ENCODE measurements at places on chromosomes 12 and 14.
A peak's percentile ranks its signal among the peaks of the same experiment; 100 is the strongest.

GRCh38 chr14:23436327-23437132, 1.1 kb upstream of the MYH7 start:
- DNase-seq: no peak

DNA sequence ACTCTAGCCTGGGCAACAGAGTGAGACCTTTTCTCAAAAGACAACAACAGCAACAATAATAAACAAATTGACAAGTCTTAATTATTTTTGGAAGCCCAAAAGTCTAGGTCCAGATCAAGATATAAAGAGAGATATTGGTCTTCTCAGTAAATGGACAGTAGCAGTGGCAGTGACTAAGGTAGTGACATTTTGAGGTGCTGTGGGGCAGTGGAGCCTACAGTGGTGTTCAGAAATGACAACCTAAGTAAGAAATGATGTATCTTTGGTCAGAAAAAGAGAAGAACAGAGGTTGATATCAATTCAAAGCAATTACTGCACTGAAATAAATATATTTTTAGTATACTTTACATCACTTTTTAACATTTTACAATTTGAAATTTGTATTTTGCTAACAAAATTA, 20.7 kb downstream of the METTL25 start:
- no peak for DNase-seq

DNA sequence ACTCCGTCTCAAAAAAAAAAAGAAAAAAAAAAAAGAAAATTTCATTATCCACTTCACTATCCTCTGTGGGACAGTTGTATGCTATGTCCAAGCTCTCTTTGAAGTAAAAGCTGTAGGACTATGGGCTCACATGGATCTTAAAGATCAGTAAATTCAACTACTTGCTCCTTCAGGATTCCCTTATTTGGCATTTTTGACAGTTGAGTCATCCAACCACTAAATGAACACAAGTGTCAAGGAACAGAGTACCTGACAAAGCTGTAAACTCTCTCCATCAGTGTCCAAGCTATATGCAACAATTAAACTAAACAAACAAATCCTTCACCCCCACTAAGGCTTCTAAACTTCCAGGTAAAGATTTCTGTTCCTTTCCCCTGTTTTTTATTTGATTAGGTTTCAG, 177.0 kb downstream of the CEP128 start:
- DNase-seq: no peak

DNA sequence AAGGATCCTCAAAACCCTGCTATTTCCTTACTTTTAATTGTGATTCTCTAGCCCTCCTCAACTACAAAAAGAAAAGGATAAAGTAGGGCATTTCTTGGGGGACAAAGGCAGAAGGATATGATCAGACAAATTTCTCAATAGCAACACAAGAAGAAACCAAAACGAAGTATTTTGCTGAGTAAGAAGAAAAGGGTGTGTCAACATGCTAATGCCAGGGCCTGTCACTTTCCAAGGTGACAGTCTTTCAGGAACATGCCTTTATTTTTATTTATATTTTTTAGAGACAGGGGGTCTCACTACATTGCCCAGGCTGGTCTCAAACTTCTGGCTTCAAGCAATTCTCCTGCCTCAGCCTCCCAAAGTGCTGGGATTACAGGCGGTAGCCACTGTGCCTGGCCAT, 39.8 kb downstream of the CBX5 start:
- no peak for DNase-seq

DNA sequence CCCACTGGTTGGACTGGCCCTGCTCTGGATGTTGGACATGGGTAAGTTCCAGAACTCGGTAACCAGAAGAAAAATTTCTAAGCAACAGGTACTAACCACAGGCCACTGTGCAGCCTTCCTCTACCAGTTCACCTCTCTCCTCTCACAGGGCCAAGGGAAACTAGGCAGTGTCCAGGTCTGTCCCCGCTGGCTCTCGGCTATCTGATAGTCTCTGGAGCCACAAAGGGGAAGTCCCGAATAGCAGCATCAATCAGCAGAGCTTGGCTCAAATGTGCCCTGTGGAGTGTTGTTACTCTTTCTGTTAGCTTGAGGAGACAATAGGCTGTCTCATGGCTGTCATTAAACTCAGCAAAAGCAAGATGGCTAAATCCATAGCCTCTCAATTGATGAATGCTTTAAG, 73.2 kb downstream of the TSPAN11 start:
- no peak for DNase-seq

GRCh38 chr12:127358888-127359287, 908.1 kb upstream of the TMEM132C start:
- DNase-seq: no peak

- peak; percentile 22 for DNase-seq
Observed at GRCh38 chr12:87848248-87848868, 180.8 kb downstream of the C12orf50 start.

DNA sequence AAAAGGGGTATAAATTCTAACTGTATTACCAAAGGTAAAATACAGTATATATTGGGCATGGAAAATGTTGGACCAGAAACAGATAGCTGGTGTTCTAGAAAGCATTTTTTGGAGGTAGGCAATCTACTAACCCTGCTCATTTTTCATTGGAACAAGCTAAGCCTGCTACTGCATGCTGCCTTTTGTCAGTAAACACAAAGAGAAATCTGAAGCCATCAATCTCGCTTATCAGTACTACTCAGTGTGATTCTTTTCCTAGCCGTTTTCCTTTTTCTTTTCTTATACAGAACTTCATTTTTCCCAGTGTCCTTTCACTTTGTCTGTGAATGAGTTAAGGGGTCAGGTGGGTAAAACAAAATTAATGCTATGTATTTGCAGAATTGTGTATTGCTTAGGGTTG, 312.3 kb downstream of the NPAS3 start:
- no peak for DNase-seq

DNA sequence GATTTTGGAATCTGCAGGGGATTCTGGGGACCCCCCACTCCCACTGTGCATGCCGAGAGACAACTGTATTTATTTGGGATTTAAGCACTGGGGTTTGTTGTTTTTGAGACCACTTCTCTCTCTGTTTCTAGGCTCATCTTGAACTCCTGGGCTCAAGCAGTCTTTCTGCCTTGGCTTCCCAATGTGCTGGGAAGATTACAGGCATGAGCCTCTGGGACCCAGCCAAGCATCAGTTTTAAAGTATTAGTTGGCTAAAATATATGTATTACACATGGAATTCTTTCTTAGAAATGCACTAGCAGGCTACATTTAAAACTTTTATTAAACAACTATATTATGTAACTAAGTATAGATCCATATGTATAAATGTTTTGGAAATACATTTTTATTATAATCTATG, 78.3 kb downstream of the AEBP2 start:
- no peak for DNase-seq

DNA sequence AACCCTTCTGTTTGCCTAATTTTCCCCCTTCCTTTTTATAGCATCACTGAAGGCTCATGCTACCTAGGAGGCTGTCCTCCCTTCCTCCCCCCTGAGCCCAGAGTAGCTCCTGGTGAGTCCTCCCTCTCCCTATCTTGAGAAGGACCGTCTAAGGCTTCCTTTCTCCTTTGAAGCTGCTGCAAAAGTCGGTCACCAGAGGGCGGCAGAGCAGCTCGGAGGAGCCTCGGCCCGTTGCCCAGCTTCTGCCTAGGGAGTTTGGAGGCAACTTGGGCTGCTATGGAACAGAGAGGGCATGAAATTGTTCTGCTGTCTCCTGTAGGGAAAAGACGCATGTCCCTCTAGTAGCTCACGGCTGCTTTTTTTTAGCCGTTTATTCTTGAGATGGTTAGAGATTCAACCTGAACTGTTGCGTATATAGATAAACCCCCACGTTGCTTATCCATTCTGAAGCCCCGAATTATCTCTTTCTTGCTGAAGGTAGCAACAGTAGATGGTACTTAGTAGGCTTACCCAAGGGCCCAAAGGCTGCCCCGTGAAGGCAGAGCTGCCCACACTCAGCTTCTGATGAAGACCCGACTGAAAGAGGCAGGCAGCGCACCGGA, 5.7 kb downstream of the WNT5B start:
- peak; percentile 62 for DNase-seq

- no peak for DNase-seq
Observed at GRCh38 chr12:48996794-48997718, 2.1 kb downstream of the DDN start.

DNA sequence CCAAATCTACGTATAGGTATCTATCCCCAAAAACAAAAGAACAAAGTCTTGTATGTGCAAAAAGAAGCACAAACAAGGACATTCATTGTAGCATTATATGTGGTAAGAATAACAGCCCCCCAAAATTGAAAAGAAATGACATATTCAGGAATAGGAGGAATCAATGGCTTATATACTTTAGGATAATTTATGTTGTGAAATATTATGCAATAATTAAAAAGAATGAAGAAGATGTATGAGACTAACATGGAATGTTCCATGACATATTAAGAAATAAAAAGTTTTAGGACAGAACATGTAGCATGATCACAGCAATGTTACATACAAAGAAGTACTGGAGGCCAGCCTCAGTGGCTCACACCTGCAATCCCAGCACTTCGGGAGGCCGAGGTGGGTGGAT, 9.1 kb downstream of the SMCO2 start:
- DNase-seq: no peak

GRCh38 chr12:43107026-43107775, 444.8 kb downstream of the ADAMTS20 start:
- no peak for DNase-seq

DNA sequence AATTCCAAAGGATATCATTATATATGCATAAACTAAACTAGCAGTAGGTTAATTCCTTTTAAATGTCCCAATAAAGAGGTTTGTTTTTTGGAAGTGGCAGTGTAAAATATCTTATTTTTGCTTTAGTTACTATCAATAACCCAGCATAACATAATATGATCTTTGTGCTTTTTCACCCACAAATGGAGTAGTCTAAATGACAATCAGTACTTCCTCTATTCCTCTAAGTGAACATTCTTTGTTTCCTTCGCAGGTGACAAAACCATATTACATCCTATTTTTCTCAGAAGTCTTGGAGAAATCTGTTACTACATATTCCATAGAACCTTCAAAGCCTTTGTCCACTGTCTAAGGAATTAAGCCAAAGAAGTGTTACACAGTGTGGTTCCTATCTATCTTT, 62.5 kb downstream of the MED13L start:
- DNase-seq: no peak

DNA sequence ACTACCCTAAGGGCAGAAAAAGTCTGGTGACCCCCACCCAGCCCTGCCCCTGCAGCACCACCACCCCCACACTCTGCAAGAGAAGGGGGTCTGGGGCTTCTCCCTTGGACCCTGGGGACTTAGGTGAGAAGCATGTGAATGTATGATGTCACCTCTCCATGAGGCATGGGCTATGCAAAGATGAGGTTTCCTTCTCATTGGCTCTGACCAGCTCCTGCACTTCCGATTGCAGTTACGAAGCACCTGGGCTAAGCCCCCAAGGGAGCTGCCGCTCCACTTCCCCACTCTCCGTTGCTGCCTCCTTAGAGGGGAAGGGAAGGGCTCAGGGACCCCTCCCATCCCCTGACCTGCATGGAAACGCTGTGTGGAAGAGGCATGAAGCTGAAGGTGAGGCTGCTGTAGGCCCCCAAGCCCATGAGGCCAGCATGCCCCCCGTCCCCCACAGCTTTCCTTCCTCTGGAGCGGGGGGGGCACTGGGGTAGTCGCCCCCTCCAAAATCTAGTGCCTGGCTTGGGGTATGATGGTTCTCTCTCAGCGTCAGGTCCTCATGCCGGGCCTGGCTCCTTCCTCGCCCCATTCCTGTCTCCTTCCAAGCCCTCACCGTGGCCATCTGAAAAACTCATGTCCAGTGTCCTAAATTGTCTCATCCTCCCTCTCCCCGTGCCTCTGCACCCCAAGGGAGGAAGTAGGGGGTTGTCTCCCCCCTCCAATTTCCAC, 5.5 kb upstream of the DDX23 start:
- DNase-seq: no peak

DNA sequence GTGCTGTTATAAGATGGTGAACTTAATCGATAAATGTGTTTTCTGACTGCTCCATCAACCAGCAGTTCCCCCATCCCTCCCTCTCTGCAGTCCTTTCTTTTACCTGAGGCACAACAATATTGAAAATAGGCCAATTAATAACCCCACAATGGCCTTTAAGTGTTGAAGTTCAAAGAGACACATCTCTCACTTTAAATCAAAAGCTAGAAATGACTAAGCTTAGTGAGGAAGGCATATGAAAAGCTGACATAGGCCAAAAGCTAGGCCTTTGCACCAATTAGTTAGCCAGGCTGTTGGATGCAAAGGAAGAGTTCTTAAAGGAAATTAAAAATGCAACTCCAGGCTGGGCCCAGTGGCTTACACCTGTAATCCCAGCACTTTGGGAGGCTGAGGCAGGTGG, 43.7 kb downstream of the SAV1 start:
- no peak for DNase-seq

DNA sequence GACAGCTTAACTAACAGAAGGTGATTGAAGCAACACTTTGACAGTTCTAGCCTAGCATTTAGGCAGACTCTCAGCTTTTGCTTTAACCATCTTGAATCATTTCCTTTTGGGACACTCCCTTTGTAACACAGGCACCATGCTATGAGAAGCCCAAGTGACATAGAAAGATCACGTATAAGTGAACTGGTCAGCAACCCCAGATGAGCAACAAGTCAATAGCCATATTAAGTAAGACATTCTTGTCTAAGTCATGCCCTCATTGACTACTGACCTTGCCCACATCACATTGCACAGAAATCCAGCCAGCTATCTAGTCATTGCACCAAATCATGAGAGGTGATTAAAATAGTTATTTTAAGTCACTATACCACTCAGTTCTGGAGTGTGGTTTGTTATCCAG, 476.8 kb downstream of the TRHDE start:
- DNase-seq: no peak

DNA sequence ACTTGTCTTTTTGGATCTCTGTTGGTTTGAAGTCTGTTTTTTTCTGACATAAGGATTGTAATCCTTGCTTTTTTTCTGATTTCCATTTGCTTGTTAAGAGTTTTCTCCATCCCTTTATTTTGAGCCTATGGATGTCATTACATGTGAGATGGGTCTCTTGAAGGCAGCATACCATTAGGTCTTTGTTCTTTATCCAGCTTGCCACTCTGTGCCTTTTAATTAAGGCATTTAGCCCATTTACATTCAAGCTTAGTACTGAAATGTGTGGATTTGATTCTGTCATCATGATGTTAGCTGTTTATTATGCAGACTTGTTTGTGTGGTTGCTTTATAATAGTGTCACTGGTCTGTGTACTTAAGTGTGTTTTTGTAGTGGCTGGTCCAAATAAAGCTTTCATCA, 100.0 kb downstream of the CCDC91 start:
- no peak for DNase-seq
